ENCODE measurements at places on chromosomes 1 and 21.

DNA sequence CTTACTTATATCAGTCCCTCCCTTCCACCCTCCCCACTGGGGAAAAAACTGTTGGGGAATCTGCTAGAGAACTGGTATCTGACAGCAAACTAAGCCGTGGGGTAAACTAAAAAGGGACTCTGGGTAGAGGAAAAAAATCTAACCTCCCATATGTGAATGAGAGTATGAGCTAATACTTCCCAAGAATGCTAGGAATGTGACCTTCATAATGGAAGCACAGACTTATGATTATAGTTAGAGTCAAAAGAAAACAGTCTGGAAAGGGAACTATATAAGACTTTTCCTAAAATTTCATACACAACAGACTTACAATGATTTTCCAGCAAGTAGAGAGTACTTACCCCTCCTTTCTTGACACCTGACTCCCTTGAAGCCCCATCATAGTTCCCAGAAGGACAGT lies 23.0 kb upstream of the RBBP5 start:
- no peak for DNase-seq

DNA sequence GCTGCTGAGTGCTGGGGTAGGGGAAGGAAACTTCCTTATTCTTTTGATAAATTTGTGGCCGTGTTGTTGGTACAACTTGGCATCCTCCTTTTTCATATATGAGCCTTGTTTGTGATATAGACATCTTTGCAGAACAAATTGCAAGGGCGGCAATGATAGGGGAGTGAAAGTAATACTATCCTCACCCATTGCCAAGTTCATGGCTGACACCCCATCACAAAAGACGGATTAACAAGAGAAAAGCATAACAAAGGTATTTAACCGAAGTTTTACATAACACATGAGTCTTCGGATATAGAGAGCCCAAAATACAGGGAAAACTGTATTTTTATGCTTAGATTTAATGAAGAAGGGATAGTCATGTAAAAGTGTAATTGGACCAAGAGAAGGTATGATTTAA lies 86.3 kb upstream of the TMPRSS2 start:
- DNase-seq, result no peak

GRCh38 chr1:50110656-50111055 lies 1.9 kb downstream of the ELAVL4 start:
- no peak for DNase-seq

- no peak for DNase-seq
Measured at GRCh38 chr1:238777551-238777950, 608.8 kb upstream of the CHRM3 start.

- no peak for DNase-seq
Measured at GRCh38 chr1:152367436-152367835, 7.6 kb upstream of the FLG2 start.

DNA sequence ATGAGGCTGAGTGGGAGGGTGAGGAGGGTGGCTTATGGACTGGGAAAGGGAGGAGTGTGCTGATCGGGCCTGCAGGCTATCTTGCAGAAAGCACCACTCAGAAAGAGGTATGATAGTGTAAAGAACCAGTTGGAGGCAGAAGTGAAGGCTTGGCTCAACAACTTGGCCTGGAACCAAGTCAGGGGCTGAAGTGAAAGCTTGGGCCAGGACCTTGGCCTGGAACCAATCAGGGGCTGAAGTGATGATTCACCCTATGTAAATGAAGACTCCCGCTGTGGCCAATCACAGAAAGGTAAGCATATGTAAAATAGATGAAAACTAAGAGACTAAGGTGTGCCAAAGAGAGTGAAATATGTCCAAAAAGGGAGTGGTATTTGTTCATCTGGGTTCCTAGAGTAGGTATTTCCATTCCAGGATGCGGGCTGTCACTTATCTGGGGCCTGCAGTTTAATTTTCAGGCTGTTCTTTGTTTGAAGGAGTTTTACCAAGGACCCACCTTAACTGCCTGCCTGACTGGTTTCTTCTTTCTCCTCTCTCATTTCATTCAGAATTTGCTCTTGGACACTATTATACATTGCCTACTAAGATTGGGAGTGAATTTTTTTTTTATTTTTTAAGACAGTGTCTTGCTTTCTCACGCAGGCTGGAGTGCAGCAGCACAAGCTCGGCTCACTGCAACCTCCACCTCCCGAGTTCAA lies 5.1 kb upstream of the RFX5 start:
- DNase-seq, result no peak

GRCh38 chr21:45534636-45535331 lies 7.5 kb downstream of the SLC19A1 start:
- no peak for DNase-seq

DNA sequence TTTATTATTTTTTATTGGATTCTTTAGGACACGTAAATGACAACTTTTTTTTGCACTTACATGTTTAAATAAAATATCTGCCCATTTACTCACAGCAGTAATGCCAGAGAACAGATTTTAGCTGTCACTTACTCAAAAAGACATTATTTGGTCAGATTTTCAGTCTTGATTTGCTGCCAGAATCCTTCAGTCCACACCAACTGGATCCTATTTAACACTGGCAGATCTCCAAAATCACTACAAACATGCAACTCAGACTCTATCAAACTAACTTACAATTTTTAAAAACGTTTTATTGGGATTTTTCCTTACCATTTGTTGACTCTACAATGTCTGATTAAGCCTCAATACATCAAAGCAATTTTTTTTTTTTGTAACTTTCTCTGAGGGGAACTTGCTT lies 11.1 kb downstream of the ATP6V1G3 start:
- no peak for DNase-seq

DNA sequence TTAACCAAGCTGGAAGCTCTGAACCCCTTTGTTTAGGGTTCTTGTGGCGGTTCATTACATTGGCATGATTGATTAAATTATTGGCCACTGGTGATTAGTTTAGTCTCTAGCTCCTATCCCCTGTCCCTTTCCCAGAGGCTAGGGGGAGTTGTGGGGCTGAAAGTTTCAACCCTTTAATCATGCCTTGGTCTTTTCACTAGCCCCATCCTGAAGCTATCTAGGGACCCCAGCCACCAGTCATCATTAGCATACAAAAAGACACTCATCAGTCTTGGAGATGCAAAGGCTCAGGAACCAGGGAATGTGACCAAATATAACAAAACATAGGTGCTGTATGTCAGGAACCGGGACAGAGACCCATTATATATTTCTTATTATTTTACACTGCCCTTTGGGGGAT lies 34.7 kb upstream of the SNX27 start:
- no peak for DNase-seq

GRCh38 chr1:33562563-33562962 lies 90.1 kb downstream of the ZSCAN20 start:
- DNase-seq, result no peak

- DNase-seq, result no peak
Measured at GRCh38 chr1:214324896-214325800, 44.2 kb downstream of the SMYD2 start.

DNA sequence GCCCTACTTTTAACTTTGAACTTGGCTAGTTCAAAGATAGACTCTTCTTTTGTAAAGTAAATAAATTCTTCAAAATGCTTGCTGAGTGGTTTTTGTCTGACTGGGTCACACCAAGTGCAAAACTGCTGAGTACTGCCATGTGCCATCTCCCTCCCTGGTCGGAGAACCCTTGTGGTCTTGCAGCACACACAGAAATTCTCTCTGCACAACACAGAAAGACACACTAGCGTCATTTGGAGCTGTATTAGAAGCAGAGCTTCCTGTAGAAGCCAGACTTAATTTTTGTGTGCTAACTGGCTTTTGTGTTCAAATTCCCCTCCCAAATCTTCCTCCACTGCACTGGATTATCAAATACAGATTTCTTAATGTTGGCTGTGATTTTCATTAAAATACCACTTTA lies 2.5 kb downstream of the PSMB4 start:
- no peak for DNase-seq

DNA sequence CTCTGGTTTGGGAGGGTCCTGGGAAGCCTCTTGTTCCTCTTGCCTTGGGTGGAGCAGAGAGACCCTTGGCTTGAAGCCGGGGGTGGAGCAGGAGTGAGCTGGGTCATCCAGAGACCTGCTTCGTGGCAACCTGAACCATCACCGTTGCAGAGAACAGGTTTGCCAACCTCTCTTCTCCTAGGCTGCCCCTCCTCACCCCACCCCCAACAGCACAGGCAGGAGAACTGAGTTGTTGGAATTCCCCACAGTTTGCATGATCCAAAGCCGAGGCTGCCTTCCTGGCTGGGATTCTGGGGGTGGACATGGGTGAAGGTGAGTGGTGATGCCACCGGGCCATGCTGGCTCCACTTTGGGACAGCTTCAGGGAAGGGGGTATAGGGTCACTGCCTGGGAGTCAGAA lies 2.2 kb downstream of the WNT4 start:
- no peak for DNase-seq

DNA sequence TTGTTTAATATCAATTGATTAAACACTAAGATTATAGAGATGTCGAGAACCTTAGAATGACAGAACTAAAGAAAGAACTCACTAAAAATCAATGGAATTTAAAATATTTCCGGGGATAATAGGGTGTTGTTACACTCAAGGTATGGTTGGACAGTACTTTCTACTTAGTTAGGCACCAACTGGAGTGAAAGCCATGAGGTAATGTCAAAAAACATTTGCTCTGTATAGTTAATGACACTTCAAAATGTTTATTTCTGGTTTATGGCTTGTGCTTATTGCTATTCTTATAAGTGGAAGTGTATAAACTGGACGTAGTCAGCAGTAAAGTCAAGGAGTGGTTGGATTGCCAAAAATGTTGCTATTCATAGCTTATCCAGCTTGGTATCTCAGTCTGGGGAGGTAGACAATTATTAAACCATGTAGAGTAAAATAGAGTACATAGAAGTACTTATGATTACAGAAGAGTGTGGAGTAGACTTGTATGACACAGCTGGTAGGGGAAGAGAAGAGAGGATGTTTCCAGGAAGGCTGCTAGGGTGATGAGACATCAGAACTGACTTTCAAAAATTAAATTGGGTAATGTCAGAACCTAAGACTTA lies 56.5 kb upstream of the BMP8A start:
- no peak for DNase-seq

DNA sequence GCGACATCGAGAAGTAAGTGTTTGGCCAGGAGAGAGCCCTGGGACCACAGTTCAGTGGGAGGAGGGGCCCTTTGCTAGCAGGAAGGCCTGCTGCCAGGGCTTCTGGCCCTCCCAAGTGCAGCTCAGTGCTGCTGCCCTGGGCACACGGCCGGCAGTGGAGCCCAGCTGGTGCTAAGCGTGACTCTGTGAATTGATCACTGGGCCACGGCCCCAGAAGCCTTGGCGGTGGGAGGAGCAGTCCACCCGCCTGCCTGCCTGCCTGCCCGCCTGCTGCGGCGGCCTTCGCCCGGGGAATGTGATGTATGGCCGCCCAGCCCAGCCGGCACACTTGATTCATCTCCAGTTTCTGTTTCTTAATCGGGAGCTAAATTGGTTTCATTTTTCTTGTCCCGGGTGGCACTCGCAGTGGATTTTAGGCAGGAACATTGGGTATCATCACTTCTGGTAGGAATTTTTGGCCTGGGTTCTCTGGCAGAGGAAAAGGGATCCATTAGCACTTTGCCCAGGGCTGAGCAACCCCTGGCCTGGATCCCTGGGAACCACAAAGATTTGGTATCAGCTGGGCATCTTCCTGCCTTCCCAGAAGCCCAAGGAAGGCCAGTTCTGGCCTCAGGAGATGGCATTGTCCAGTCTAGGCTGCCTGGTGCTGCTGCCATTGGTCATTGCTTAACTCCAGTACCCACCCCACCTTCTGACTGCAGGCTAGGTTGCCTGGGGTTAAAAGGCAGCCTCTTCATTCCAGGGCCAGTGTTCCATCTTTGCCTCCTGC lies 28.6 kb downstream of the TMEM53 start:
- no peak for DNase-seq

GRCh38 chr1:93434987-93435386 lies 12.9 kb upstream of the FNBP1L start:
- DNase-seq, result no peak

GRCh38 chr1:245953876-245954660 lies 553.0 kb downstream of the SMYD3 start:
- no peak for DNase-seq

GRCh38 chr1:9909234-9910046 lies 629 bp downstream of the CTNNBIP1 start:
- peak; percentile 20 for DNase-seq

GRCh38 chr1:217839161-217839560 lies 208.0 kb downstream of the SPATA17 start:
- no peak for DNase-seq

GRCh38 chr1:201605385-201606010 lies 66.6 kb downstream of the NAV1 start:
- no peak for DNase-seq

- no peak for DNase-seq
Measured at GRCh38 chr1:39722495-39722894, 16.2 kb upstream of the PPIE start.

DNA sequence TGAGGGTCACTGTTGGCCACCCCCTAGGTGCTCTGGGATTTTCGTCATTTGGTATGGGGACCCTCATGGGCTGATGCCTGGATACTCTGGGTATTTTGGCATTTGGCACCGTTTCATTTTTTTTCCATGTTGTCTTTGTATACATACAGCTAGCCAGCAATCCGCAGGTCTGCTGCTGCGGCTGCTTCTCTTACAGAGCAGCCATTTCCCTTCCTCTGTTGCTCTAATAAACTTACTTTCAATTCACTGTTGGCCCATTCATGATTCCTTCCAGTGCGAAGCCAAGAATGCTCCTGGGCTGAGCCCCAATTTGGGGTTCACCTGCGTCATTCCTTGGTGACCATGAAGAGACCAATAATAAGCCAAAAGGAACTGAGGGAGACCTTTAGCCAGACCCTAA lies 21.5 kb downstream of the GON4L start:
- DNase-seq, result no peak
